ENCODE measurements at places on chromosomes 7 and 10.

- H3K4me3 ChIP-seq, result no peak overlapping the region
- DNase-seq, result no peak
- H3K36me3 ChIP-seq, result no peaks in the 10 kb centered on the region
- H3K4me1 ChIP-seq, result no peaks in the 10 kb centered on the region
Measured at GRCh38 chr7:158407581-158408317, 179.9 kb downstream of the PTPRN2 start.

DNA sequence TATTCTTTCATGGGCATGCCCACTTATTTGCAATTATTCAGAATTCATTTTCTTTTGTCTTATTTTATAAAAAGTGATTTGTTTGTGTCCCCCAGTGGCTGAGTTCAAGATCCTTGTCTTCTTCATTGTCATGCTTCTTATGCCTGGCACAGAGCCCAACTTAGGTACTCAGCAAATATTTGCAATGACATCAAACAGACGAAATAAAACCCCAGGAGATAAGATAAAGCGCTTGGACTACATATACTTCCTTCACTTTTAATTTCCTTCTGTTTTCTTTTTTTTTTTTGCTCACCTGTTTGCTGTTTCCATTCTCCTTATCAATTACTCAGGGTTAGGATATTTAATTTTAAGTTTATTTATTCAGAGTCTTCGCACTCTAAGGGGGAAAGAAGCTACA is 225.0 kb downstream of the SDHAF3 start:
- DNase-seq, result no peak
- H3K4me1 ChIP-seq, result no peaks in the 10 kb centered on the region
- H3K36me3 ChIP-seq, result no peaks in the 10 kb centered on the region
- no peak overlapping the region for H3K27ac ChIP-seq
- no peaks in the 10 kb centered on the region for H3K27me3 ChIP-seq

- H3K27me3 ChIP-seq, result no peaks in the 10 kb centered on the region
- no peak for DNase-seq
- H3K4me1 ChIP-seq, result no peaks in the 10 kb centered on the region
- no peaks in the 10 kb centered on the region for H3K36me3 ChIP-seq
- no peak overlapping the region for H3K4me3 ChIP-seq
- no peak overlapping the region for H3K27ac ChIP-seq
Measured at GRCh38 chr7:5404421-5404826, 19.2 kb downstream of the TNRC18 start.

DNA sequence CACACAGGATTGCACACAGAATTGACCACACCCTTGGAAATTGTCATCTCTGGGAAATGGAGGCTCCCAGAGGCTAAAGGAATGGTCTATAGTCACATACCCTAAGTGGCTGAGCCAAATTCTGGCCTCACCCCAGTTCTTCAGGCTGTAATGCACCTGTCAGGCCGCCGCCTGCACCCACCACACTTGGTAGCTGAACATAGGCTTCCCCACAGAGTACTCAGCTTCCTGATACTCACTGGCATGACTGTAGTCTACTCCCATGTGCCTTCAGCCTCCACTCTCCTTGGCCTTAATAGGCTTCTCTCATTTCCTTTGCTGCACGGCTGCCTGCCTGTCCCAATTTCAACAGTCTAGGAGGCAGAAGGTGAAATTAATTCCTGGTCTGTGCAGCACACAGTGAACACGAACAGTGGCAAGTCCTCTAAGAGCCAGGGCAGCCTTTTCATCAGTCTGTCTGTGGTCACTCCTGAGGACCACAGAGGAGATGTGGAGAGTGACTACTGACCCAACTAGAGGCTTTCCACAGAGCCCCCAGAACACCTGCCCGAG is 42.5 kb downstream of the NUDCD3 start:
- no peak overlapping the region for H3K4me3 ChIP-seq
- DNase-seq, result no peak
- no peak overlapping the region for H3K27ac ChIP-seq
- H3K36me3 ChIP-seq, result peaks cover 67% of the 10 kb centered on the region
- no peaks in the 10 kb centered on the region for H3K27me3 ChIP-seq
- no peaks in the 10 kb centered on the region for H3K4me1 ChIP-seq

DNA sequence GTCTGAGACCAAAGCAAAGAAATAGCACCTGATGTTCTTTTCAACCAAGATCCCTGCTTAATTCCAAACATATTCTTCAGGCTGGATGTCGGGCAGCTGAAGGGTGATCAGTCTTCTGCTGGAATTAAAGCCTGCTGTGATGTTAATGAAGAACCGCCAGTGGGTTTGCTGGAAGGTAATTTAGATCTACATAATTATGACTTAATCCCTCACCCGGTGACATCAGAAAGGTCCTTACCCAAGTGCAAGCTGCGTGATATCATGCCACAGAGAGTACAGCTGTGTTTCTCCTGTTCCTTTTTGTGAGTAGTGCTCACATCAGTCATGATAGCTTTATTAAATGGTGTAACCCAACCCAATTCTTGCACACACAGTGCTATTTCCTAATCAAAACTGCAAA is 29.1 kb upstream of the LRGUK start:
- H3K4me1 ChIP-seq, result no peaks in the 10 kb centered on the region
- H3K27ac ChIP-seq, result no peak overlapping the region
- no peak overlapping the region for H3K4me3 ChIP-seq
- no peaks in the 10 kb centered on the region for H3K36me3 ChIP-seq

DNA sequence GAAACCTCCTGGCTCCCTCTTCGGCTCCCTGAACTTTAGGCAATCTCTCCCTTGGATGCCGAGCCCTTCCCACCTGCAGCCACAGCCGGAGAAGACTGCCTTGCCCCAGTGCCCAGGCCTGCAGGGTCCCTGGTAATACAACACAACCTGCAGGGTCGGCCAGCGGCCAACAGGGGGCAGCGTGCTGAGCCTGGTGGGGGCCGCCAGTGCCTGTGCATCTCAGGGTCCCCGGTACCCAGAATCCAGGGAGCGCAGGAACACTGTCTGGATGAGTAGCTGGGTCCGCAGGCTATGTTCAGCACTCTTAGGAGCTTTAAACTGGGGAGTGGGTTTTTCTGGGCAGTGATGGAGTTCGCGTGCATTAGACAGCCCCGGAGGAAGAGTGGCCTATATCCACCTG is 17.5 kb upstream of the C10orf71 start:
- H3K27me3 ChIP-seq, result no peaks in the 10 kb centered on the region
- H3K36me3 ChIP-seq, result no peaks in the 10 kb centered on the region
- no peak overlapping the region for H3K27ac ChIP-seq
- no peak overlapping the region for H3K4me3 ChIP-seq
- no peak for DNase-seq

- DNase-seq, result no peak
- no peaks in the 10 kb centered on the region for H3K27me3 ChIP-seq
- peaks cover 48% of the 10 kb centered on the region for H3K36me3 ChIP-seq
- H3K4me3 ChIP-seq, result no peak overlapping the region
- H3K4me1 ChIP-seq, result no peaks in the 10 kb centered on the region
Measured at GRCh38 chr7:133275446-133276095, 22.7 kb downstream of the EXOC4 start.

DNA sequence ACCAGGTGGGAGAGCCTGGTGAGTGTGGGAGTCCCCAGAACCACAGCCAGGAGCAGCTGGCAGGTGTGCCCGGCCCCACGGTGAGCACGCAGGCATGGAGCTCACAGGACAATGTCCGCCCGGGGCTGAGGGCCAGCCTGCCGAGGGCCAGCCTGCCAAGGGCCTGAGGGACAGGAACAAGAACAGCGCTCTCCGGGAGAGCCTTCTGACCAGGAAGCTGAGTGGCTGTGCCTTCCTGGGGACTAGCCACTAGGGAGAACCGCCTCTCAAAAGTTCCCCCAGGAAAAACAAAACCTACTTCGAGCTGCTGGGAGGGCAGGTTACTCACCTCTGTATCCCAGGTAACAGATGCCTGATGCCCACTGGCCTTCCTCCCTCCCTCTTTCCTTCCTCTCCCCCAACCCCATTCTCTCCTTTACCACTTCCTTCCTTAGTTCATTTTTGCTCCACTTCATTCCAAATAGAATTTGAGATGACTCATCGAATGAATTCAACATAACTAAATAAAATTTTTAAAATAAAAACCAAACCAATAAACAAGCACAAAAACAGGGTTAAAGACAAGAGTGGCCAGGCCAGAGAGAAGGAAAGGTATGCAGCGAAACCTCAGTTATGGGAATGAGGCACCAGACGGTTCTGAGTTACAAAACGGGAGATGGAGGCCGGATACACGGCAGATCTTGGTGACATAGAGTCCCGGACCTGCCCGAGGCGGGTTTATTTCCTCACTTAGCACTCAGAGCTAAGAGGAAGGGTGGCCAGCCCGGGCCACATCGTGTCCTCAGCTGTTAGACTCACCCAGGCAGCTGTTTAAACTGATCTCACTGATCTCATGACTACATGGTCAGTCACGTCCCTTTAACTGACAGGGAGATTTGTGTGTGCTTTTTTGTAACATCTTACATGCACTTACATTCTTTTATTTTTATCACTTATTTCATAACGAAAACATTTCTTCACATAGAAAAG is 128.5 kb downstream of the TNS3 start:
- no peaks in the 10 kb centered on the region for H3K4me1 ChIP-seq
- no peak overlapping the region for H3K27ac ChIP-seq
- no peaks in the 10 kb centered on the region for H3K36me3 ChIP-seq

GRCh38 chr7:106049139-106049752 is 62.9 kb downstream of the SYPL1 start:
- peaks cover 58% of the 10 kb centered on the region for H3K27me3 ChIP-seq
- no peak overlapping the region for H3K4me3 ChIP-seq
- no peaks in the 10 kb centered on the region for H3K4me1 ChIP-seq

- no peaks in the 10 kb centered on the region for H3K27me3 ChIP-seq
- H3K4me1 ChIP-seq, result no peaks in the 10 kb centered on the region
- H3K4me3 ChIP-seq, result no peak overlapping the region
- no peak overlapping the region for H3K27ac ChIP-seq
- DNase-seq, result no peak
- H3K36me3 ChIP-seq, result peaks cover 45% of the 10 kb centered on the region
Measured at GRCh38 chr7:150388709-150389531, 9.8 kb downstream of the ZNF775 start.

- H3K27ac ChIP-seq, result no peak overlapping the region
- H3K36me3 ChIP-seq, result no peaks in the 10 kb centered on the region
- no peak for DNase-seq
- peaks cover 5% of the 10 kb centered on the region for H3K27me3 ChIP-seq
- H3K4me1 ChIP-seq, result peaks cover 9% of the 10 kb centered on the region
- H3K4me3 ChIP-seq, result no peak overlapping the region
Measured at GRCh38 chr10:96695366-96695765, 24.9 kb downstream of the PIK3AP1 start.

GRCh38 chr7:10779465-10780399 is 193.9 kb upstream of the PHF14 start:
- H3K27me3 ChIP-seq, result no peaks in the 10 kb centered on the region
- H3K36me3 ChIP-seq, result no peaks in the 10 kb centered on the region
- H3K27ac ChIP-seq, result no peak overlapping the region
- H3K4me1 ChIP-seq, result no peaks in the 10 kb centered on the region
- DNase-seq, result no peak
- no peak overlapping the region for H3K4me3 ChIP-seq

GRCh38 chr7:127638197-127638596 is 13.8 kb upstream of the SND1 start:
- no peak overlapping the region for H3K4me3 ChIP-seq
- H3K4me1 ChIP-seq, result no peaks in the 10 kb centered on the region
- no peak for DNase-seq
- H3K27me3 ChIP-seq, result peaks cover 7% of the 10 kb centered on the region

GRCh38 chr10:51425431-51425830 is 274.0 kb downstream of the CSTF2T start:
- no peak for DNase-seq
- no peak overlapping the region for H3K27ac ChIP-seq
- H3K4me3 ChIP-seq, result no peak overlapping the region
- H3K27me3 ChIP-seq, result no peaks in the 10 kb centered on the region
- H3K36me3 ChIP-seq, result no peaks in the 10 kb centered on the region

- H3K36me3 ChIP-seq, result peaks cover 80% of the 10 kb centered on the region
- no peak for DNase-seq
- no peaks in the 10 kb centered on the region for H3K4me1 ChIP-seq
- no peak overlapping the region for H3K4me3 ChIP-seq
- no peak overlapping the region for H3K27ac ChIP-seq
Measured at GRCh38 chr7:30430276-30430675, 48.3 kb downstream of the NOD1 start.

GRCh38 chr7:107147464-107148393 is 21.1 kb upstream of the HBP1 start:
- no peaks in the 10 kb centered on the region for H3K27me3 ChIP-seq
- H3K4me3 ChIP-seq, result no peak overlapping the region
- peak; percentile 23 for DNase-seq

DNA sequence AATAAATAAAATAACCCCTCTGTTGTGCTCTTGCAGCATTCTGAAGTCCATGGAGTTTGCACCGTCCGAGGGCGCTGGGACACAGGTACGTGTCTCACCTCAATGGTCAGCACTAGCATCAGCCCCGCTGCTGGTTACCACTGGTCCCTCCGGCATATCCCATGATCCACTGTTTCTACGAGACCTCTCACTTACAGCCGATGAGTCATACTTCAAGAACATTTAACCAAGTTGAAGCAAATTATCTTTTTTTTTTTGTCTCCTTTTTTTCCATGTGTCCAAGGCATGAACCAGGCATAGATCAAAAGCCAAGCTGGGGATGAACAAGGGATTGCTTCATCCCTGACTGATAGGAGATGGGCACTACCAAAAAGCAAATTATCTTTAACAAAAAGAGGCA is 92.9 kb upstream of the SH2B2 start:
- H3K4me3 ChIP-seq, result no peak overlapping the region
- H3K4me1 ChIP-seq, result no peaks in the 10 kb centered on the region
- no peak for DNase-seq
- H3K36me3 ChIP-seq, result peaks cover 95% of the 10 kb centered on the region
- H3K27me3 ChIP-seq, result no peaks in the 10 kb centered on the region

DNA sequence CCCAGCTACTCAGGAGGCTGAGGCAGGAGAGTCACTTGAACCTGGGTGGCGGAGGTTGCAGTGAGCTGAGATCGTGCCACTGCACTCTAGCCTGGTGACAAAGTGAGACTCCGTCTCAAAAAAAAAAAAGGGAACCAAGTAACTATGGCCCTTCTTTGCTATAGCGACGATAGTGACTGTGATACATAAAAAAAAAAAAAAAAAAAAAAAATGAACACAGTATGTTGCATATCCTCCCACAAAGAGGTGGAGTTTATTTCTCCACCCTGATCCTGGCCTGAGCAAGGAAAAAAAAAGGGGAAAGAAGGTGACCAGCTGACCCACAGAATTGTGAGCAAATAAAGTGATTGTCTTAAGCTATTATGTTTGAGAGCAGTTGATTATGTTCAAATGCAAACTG is 42.3 kb upstream of the STEAP1B start:
- DNase-seq, result no peak
- H3K27ac ChIP-seq, result no peak overlapping the region
- H3K4me3 ChIP-seq, result no peak overlapping the region
- no peaks in the 10 kb centered on the region for H3K36me3 ChIP-seq

DNA sequence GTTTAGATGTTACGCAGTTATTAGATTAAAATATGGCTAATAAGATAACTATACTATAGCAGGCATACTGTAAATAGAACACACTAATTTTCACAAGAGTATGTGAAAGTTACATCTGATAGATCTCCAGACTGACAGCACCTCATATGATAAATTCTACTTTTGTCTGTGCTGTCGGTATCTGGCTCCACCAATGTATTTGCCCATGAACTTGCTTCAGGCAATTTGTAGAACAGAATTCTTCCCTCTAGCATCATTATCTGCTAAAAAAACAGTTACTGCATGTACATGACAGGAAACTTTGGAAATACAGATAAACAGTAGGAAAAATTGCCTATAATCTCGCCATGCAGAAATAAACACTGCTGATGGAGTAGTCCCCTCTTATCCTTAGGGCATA is 137.7 kb downstream of the WNT2 start:
- H3K4me3 ChIP-seq, result no peak overlapping the region
- H3K27ac ChIP-seq, result no peak overlapping the region
- no peaks in the 10 kb centered on the region for H3K4me1 ChIP-seq
- H3K27me3 ChIP-seq, result peaks cover under 1% of the 10 kb centered on the region
